NCI-H345 (cell line): ENCODE measurements at places on chromosomes 1 and 21.

GRCh38 chr1:118588566-118588965 is 399.6 kb downstream of the TBX15 start:
- DNase-seq, result no peak

DNA sequence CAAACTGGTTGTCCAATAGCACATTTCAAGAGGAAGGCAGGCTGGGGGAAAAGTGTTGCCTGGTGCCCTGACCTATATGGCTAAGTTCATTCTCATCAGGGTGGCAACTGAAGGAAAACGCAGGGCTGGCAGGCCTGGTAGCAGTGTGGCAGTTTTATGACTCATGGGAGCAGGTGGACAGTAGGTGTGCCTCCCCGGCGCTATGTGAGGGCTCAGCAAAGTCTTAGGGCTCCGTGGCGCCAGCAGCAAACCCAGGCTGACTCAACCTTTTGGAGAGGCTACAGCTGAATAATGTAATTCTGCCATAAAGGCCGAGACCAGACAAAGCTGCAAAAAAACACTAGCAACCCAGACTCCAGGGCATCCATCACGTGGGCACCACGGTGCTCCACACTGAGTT is 23.6 kb downstream of the GADD45A start:
- DNase-seq, result no peak

- no peak for DNase-seq
Measured at GRCh38 chr1:184044603-184045376, 6.7 kb upstream of the TSEN15 start.

- DNase-seq, result no peak
Measured at GRCh38 chr1:115266729-115267421, 71.2 kb downstream of the NGF start.

- no peak for DNase-seq
Measured at GRCh38 chr1:240148333-240148732, 56.6 kb downstream of the FMN2 start.

- DNase-seq, result peak; percentile 34
Measured at GRCh38 chr1:65147424-65148177, 402 bp upstream of the AK4 start.

DNA sequence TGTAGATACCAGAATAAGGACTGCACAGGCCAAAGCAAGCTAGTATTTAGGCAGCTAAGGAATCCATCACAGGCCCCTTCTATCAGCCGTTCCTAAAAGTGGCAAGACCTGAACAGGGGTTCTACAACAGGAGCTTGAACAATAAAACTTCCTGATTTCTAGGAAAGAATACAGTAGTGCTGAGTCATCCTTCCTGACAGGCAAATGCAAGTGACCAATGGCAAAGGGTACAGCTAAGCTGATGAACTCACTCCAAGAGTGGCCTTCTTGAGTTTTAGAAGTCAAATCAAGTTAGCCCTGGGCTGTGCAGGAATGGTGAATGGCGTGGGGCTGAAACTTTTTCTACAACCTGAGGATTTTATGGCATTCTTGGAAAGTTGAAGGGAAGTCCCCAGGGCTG is 112.9 kb downstream of the GREM2 start:
- DNase-seq, result no peak

DNA sequence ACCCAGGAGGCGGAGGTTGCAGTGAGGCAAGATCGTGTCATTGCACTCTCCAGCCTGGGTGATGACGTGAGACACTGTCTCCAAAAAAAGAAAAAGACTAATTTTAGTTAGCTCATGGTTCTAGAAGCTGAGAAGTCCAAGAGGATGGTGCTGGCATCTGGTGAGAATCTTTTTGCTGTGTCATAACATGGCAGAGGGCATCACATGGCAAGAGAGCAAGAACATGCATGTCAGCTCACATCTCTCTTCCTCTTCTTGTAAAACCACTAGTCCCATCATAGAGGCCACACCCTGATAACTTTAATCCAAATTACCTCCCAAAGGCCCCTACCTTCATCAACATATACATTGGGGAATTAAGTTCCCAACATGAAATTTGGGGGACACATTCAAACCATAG is 13.8 kb upstream of the CNN3 start:
- DNase-seq, result no peak

- DNase-seq, result no peak
Measured at GRCh38 chr1:110879758-110880606, 7.0 kb downstream of the CD53 start.

GRCh38 chr1:190022709-190023108 is 455.0 kb downstream of the BRINP3 start:
- DNase-seq, result no peak

DNA sequence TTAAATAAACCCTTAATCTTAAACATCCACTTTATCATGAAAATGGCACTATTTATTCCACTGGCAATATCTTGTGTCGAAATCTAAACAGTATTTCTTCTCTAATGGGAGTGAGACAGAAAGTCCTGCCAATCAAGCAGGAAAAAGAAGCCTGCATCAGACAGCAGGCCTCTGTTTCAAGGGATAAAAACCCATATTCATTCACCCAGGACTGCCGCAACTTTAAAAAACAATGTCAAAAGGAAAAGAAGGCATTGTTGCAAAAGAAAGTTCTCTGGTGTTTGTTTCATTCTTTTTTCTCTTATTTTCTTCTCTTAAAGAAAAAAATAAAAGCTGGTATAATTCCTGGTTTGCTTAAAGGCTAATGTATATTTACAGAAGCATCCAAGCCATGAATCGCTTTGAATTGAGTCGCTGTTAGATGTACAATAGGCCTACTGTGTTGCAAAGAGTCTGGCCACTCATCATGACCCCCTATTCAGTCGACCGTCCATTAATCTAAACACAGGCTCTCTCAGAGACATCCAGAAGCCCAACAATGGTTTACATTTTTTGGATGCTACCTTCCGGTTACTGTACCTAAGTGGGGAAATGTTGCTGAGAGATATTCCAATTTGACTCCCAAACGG is 48.7 kb upstream of the ZC3H11B start:
- no peak for DNase-seq

DNA sequence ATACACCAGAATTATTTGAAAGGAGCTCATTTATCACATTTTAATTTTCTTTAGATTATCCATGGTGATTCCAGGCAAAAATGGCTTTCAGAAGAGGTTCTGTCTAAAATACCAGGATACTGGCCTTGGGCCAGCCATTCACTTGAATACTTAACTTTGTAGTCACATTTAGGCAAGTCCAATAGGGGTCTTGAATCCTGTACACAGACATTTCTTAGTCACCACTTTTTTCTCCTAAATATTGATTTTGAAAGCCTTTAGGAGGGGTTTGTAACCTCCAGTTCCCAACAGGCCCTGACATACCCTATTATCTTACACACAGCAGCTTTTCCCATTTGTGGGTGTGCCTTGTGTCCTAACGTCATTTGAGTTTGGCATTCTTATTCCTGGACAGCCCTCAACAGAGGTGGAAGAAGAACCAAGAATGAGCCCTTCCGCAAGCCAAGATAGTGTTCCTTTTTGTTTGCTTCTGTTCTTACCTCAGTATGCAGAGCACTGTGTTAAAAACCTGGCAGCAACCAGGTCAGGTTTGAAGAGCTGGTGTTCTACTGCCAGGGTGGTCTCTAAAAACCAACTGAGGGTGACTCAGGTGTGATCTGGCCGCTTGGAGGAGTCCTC is 19.5 kb downstream of the MAP3K7CL start:
- no peak for DNase-seq

GRCh38 chr1:6246497-6247467 is 2.8 kb downstream of the HES3 start:
- peak; percentile 84 for DNase-seq

DNA sequence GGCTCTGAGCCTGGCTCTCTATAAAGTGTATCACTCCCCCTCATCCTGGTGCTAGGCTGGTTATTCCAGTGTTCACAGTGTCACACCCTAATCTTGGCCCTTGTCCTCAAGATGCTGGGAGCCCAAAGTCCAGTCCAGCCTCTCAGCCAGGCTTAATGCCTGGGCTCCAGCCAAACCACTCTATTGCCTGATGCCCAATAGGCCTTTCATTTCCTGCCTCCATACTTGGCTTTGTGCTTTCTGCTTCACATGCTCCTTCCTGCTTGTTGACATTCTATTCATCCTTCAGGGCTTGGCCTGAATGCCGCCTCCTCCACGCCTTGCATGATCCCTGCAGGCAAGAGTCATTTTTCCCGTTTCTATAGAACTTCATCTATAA is 1.7 kb downstream of the KLHDC8A start:
- DNase-seq, result no peak

- no peak for DNase-seq
Measured at GRCh38 chr1:19229828-19230325, 19.8 kb upstream of the UBR4 start.

DNA sequence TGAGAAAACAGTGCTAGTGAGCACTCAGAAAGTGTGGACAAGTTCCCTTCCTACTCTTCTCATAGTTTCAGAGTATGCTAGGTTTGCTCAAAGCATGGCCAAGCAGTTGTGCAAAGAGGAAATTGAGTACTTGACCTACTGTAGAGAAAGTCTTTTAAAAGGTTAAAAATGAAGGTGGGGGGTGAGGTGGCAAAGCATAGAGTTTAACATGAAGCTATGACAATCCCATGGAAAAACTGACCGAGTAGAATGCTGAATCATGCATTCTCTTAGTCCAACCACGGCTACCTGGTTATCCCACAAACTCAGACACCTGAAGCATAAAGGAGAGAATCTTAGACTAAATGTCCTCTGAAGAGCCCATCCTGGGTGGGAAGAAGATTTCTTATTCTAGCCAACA is 79.9 kb downstream of the PTPN14 start:
- DNase-seq, result no peak

- no peak for DNase-seq
Measured at GRCh38 chr1:20178634-20179370, 7.1 kb upstream of the UBXN10 start.

DNA sequence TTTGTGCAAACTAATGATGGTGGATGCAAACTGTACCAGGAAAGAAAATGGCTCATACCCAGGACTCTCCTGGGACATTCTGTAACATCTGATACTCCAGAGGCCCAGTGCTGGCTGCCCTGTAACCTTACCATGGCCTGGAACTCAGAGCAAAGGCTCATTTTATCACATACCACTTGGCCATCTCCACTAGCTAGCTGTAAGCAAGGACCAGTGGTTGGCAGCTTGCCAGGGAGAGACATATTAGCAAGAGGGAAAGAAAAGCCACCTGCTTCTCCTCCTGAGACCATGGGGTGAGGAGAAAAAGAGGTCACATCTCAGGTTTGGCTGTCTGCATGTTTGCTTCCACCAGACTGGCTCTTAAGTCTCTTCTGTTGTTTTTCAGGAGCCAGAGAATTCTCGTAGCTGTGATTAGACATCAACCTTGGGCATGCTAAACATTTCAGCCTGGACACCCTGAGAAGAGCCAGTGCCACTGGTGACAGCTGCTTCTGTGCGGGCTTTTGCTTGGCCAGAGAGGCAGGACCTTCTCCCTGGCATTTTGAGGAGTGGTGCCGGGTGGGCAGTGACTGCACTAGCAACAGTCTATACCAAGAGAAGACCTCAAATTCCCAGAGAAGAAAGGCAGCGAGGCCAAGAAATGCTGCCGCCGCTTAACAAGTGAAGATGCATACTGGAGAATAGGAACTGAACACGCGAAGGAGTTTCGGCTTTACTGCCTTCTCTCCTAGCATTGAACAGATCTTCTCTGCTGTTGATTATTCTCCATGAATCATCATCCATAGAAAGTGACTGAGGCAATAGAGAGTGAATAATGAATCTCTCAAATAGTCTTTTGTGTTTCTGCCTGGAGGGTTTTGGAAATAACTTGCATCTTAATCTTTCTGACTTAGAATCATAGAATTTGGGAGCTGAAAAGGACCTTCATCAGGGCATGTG is 6.7 kb upstream of the INKA2 start:
- DNase-seq, result no peak

- no peak for DNase-seq
Measured at GRCh38 chr1:212554401-212554800, 54.2 kb upstream of the ATF3 start.

GRCh38 chr21:42403611-42404231 is at the start of gene UBASH3A:
TSS of gene UBASH3A (plus strand) at chr21:42403902. CDS start at chr21:42403946, 44 bp downstream.
- no peak for DNase-seq

- DNase-seq, result no peak
Measured at GRCh38 chr1:230938924-230939368, 39.7 kb downstream of the TTC13 start.

GRCh38 chr21:44526096-44526997 is 13.6 kb downstream of the KRTAP10-1 start:
- no peak for DNase-seq

- peak; percentile 76 for DNase-seq
Measured at GRCh38 chr1:107529511-107530149, 388.8 kb downstream of the NTNG1 start.

GRCh38 chr1:110004583-110004982 is 20.0 kb downstream of the AHCYL1 start:
- DNase-seq, result no peak

DNA sequence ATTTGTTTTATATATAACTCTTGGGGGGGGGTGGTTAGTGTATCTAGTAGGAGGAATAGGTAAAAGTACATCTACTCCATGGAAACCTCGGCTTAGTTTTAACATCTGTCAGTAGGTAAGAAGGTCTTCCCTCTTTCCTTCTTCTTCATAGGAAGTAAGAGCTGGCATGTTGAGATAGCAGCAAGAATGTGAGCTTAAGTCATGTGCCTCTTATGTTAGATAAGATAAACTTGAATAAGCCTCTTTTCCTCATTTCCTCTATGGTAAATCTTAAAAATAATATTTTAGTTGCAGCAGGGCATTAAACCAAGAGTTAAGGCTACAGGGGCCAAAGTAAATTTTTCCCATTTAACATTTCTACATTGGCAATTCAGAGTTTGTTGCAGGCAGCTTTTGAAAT is 100.4 kb downstream of the MAP3K21 start:
- no peak for DNase-seq

- DNase-seq, result no peak
Measured at GRCh38 chr1:170686291-170686690, 22.4 kb downstream of the PRRX1 start.

DNA sequence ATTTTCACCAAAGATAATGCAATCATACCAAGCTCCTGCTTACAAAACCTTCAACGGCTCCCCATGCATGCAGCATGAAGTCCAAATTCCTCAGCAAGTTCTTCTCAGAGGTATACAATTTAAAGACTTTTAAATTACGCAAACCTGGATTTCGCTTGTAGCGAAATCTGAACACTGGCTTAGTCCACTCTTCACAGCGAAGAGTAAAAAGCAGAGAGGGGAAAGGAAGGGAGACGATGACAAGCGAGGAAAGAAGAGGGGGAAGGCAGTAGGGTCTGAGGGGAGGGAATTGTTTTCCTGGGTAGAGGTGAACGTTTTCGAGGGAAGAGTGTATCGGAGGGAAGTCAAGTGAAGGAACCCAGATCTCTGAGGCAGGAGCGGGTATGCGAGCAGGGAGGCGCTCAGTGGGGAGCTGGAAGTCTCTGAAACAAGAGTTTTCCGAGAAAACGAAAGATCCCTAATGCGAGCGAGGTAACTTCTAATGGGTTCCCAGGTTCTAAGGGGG is 790 bp downstream of the TESK2 start:
- DNase-seq, result no peak

- no peak for DNase-seq
Measured at GRCh38 chr1:244779410-244779809, 56.0 kb upstream of the COX20 start.

GRCh38 chr1:48960320-48960719 is 183.6 kb upstream of the BEND5 start:
- DNase-seq, result no peak

GRCh38 chr1:31437433-31438037 is 24.5 kb downstream of the SERINC2 start:
- DNase-seq, result no peak

- DNase-seq, result no peak
Measured at GRCh38 chr1:7076572-7076971, 291.3 kb downstream of the CAMTA1 start.
